Activated T-cell treated with anti-CD3 and anti-CD28 coated beads, Interleukin-2, amount 50 U/mL, for 1 hour (primary cell): ENCODE measurements at places on chromosomes 3 and 15.

DNA sequence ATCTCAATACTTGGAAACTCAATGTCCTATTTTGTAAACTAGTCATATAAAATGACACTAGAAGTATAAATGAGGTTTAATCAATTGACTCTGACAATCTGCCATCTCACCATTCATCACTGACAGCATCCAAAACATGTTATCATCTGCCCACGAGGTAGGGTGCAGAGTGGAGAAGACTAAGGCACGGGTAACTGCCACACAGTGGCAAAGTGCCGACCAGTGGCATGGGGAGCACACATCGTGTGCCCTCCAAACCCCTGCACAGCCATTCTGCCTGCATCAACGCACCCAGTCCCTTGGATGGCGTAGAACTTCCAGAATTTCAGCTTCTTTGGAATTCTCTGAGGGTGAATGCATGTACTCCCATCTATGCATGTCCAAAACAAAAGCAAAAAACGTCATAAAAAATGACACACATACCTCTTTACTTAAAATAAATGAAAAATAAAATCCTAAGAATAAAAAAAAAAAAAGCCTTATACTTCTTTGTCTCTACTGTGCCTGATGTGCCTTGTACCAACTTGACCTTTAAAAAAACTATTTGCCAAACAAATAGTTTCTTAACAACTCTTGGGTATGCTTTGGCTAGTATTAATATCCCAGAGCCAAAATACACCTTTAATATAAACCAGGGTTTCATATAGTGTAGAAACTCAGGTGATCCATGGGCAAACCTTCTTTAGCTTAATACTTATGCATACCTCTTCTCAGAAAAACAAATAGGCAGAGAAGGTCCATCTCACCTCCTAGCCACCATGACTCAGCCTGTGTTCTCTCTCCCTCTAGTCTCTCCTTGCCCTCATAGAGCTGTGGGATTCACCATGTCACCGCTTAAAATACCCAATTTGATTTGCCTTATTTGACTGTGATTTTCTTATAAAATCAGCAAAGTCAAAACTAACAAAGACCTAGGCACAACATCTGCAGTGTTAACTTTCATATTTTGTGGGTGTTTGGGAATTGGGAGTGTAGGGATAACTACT is 12.7 kb downstream of the CPOX start:
- no peak for DNase-seq

DNA sequence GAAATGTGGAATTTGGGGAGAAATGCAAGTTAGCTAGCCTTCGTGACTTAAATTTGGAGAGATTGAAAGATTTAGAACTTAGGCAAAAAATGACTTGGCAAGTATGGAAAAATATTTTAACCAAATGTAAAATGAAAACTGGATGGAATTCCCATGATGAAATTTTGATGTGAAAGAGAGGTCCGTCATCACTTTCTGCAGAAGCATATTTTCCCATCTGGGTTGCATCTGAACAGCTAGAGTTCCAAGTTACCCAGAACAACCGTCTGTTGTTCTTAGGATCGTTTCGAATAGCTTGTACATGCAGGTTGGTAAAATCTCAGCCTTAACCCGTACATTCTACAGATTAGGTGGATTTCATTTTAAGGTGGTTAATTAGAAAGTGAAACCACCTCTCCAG is 136.3 kb downstream of the GHSR start:
- no peak for DNase-seq

- no peak for DNase-seq
These were observed 233.4 kb downstream of the SQOR start for GRCh38 chr15:45868109-45868691.

DNA sequence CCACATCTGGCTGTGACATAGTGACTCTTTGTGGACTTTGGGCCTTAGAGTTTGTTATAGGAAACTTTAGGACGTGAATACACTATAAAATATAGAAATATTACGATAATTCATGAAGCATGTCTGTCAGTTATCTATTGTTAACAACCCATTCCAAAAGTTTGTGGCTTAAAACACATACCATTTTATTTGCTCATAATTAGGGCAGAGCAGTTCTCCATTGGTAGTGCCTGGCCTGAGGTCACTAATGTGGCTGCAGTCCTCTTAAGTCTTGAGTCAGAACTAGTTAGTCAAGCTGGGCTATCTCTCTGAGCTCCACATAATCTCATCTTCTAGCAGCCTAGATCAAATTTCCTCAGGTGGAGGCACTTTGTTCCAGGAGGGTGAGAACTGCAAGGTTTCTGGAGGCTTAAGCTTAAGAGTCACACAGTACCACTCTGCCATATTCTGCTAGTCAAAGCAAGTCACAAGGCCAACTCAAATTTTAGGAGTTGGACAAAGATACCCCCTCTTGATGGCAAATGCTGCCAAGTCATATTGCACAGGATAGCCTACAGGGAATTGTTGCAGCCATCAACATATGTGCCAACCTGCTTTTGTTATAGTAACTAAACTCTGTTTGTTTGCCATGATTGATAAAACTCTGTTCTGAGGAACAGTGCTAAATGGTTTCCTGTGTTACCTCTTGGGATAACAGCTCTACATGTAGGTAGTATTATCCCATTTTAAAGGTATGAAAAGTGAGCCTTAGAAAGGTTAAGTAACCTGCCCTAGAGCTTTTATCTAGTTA is 8.7 kb downstream of the ATXN7 start:
- no peak for DNase-seq
